Suppressor macrophage (primary cell): ENCODE measurements at places on chromosomes 12 and 14.
A peak's percentile ranks its signal among the peaks of the same experiment; 100 is the strongest.

DNA sequence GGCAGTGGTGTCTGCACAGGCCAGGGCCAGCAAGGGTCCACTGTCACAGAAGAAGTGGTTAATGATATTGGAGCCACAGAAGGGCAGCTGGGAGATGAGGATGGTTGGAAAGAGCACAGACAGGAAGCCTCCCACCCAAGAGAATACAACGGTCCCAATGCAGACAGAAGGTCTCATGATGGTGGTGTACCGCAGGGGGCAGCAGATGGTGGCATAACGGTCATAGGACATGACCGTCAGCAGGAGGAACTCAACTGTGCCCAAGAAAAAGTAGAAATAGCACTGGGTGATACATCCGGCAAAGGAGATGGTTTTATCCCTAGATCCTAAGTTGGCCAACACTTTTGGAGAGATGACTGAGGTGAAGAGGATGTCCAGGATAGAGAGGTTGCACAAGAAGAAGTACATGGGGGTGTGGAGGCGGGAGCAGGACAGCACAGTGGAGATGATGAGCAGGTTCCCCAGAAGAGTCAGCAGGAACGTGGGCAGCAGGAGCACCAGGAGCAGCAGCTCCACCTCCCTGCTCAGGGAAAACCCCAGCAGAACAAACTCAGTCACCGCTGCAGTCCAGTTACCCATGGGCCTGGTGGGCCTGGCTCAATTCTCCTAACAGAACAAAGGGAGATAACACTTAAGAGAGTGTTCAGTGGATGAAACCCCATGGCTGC lies 9.8 kb downstream of the OR6J1 start:
- peak; percentile 24 for DNase-seq

- no peak for DNase-seq
Measured at GRCh38 chr14:39446131-39446744, 14.0 kb upstream of the FBXO33 start.

DNA sequence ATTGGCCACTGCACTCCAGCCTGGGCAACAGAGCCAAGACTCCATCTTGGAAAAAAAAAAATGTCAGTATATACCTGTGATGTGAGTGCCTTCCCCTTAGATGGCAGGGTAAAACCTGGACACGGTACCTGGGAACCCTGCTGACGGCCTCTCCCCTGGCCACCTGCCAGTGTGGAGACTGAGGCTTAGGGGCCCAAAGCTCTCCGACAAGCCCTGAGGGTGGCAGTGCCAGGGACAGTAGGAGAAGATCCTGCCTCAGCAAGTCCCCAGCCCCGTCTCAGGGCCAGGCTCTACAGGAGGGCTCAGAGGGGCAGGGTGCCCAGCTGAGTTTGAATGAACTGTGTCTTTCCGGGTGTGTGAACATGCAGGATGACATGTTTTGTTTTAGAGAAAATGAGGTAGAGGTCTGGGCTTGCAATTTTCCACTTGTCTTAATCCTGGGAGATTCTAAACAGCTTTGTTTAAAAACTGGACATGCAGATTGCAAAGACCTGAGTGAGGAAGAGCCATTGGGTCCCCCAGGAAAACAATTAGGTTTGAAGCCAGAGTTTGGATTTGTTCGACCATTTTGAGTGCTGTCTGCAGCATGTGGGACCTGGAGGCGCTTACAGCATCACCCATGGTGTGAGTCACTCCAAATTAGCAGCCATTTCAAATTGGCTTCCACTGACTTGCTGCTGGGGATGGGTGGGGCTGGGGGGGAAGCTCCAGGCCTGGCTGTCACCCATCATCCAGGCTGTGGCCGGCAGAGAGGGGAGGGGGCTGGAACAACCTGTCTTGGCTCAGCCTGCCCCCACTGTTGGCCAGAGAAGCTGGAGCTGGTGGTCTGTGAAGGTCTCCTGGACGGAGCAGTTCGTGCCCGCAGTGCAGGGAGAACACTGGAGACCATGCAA lies 10.8 kb downstream of the TSPAN9 start:
- no peak for DNase-seq

GRCh38 chr12:111546758-111547383 lies 52.2 kb downstream of the ATXN2 start:
- DNase-seq, result no peak

- DNase-seq, result no peak
Measured at GRCh38 chr12:75917083-75917482, 114.5 kb downstream of the PHLDA1 start.

GRCh38 chr12:75881920-75882319 lies 149.7 kb downstream of the PHLDA1 start:
- no peak for DNase-seq

DNA sequence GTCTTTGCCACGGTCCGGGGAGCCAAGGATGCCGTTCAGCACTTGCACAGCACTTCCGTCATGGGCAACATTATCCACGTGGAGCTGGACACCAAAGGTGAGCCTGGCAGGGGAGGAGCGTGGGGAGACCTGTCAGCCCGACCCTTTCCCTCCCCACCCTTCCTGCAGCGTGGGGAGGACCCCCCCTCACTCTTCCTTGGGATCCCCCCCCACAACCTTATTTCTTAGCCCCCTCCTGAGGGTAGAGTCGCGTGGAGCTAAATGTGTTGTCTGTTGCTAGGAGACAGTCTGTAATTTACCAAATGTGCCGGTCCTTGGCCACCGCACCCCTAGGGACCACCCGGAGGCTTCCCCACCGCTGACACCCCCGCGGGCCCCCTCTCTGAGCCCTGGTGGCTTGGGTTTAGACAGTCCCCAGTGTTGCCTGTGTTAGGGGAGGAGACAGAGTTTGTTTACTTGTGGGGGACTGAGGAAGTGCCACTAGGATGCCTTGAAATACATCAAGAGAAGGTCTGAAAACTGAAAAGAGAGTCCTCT lies 2.3 kb downstream of the SETD1B start:
- DNase-seq, result no peak

- DNase-seq, result no peak
Measured at GRCh38 chr12:131250028-131250950, 296.6 kb downstream of the ADGRD1 start.

DNA sequence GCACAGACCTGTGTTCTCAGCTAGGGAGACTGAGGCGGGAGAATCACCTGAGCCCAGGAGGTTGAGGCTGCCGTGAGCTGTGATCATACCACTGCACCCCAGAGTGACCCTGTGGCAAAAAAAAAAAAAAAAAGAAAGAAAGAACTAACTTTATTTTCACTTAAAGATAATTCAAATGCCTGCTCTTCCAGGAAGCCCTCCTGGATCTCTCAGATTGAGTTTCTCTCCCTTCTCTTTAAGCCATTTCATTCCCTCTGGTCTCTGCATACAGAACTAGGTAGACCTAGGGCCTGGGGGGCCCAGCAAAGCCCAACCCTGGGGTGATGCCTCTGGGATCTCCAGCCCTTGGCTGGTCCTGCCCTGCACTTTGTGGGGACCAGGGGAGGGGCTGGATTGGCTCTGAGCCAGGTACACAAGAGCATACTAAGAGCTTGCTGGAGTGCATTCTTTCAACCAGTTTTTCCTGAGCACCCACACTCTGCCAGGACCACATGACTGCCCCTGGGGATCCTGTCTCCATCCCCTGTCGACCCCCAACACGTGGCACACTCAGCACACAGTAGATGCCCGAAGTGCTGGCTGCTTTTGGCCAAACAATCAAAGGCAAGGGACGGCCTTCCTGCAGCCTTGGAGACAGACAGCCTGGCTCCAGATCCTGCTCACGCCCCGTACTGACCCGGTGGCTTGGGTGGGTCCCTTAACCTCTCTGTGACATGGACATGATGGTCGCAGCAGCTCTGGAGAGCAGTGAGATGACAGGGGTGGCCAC lies 52.7 kb downstream of the CYP46A1 start:
- no peak for DNase-seq

DNA sequence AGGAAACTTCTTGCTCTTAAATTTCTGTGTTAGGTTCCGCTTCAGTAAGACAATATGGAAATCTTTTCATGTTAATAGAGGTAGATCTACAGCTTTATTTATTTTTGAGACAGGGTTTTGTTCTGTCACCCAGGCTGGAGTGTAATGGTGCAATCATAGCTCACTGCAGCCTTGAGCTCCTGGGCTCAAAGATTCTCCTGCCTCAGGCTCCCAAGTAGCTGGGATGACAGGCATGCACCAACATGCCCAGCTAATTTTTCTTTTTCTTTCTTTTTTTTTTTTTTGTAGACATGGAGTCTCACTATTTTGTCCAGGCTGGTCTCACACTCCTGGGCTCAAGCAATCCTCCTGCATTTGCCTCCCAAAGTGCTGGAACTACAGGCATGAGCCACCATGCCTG lies 70.1 kb downstream of the DAO start:
- no peak for DNase-seq

- DNase-seq, result no peak
Measured at GRCh38 chr14:41830714-41831406, 224.2 kb downstream of the LRFN5 start.

DNA sequence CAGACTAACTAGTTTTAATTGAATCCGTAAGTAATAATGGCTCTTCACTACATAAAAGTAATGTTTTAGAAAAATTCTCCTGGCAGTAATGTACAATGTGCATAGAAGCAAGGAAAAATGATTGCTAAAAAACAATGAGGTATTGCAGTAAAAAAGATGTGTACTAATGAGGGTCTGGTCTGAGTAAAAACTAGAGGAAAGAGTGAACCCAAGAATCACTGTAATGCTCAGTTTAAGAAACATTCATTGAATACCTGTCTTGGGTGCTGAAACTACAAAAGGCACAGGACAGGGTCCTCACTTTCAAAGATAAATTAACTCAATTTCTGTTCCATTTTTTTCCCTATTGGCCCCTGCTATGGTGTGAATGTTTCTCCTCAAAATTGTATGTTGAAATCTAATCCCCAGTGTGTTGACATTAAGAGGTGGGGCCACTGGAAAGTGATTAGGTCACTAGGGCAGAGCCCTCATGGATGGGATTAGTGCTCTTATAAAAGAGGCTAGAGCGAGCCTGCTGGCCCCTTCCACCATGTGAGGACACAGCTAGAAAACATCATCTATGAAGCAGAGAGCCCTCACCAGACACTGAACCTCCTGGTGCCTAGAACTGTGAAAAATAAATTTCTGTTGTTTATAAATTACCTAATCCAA lies 51.6 kb downstream of the RPS6KA5 start:
- DNase-seq, result peak; percentile 59

GRCh38 chr14:64012720-64013119 lies 159.9 kb downstream of the SYNE2 start:
- DNase-seq, result no peak

DNA sequence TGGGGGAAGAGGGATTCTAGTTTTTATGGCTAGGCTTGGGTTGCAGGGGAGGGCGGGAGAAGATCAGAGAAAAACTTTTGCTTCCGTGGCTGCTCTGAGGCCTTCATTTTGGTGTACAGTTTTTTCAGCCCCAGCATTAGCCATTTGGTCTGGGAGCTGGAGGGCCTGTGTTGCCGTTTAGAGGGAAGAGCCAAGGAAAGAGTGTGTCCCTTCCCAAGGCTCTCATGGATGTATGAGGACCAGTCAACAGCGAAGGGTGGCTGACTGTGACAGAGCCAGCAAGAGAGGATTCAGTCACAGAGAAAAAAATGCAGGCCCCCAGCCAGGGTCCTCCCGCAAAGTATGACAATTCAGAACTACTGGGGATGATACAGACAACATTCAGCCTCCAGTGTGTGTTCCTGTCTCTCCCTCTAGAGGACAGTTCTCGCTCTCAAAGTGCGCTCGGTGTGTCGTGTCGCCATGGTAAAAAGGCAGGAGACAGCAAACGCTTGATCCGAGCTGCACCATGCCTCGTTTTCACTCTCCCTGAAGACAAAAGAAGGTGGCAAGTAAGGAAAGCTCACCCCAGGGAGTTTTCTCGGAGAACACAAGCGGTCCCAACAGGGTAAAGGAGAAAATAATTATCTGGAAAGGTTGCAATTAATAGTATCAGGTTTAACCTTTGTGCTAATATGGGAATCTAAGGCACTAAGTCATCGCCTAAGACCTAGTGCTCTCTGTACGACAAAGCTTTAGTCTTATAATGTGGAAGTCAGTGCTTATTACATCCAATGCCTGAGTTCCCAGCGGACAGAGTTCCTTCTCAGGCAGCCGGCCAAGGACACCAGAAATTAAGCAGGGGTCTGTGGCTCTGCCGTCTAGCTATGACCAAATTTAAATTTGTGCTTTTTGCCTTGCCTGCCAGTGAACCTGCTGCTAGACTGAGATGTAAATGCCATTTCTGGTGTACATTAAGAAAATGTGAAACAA lies 157.3 kb upstream of the PLXNC1 start:
- no peak for DNase-seq

- DNase-seq, result peak; percentile 27
Measured at GRCh38 chr12:103691063-103691462, 104.0 kb downstream of the STAB2 start.

DNA sequence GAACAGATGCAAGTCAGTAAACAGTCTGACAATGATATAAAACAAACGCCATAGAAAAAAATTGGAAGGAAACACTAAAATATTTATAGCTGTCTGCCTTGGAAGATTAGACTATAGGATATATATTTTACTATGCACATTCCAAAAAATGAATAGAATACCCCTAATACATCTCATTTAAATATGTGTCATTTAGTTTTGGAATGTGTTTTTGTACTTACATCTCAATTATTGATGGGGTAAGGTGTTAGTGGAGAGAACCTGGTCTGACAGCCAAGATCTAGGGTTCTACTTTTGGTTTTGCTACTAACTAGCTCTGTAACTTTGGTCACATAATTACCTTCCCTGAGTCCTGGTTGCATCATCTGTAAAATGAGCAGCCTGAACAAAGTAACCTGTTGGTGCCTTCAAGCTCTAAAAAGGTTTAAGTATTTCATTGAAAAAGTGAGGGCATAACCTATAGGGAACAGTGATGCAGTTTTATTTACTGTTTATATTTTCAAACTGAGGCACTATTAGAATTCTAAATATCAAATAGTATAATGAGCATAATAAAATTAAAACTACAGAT lies 28.6 kb upstream of the SLC6A13 start:
- no peak for DNase-seq

GRCh38 chr12:2853626-2854025 lies 3.2 kb downstream of the TEX52 start:
- DNase-seq, result peak; percentile 79

GRCh38 chr12:64674367-64674922 lies 64.2 kb downstream of the RASSF3 start:
- DNase-seq, result no peak

DNA sequence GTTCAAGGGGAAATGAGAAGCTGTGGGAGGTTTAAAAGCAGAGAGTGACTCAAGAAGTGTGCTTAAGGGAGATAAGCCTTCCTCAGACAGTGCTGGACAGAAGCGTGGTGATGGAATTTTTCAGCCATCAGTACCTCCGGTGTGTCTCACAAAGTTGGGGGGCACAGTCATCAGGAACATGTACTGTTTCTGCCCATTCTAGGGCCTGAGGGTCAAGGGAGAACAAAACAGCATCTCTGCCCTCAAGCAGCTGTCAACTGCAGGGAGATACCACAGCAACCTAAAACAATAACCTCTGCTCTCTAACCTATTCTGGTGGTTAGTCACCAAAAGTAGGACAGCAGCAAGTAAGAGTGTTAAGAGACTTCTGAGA lies 2.0 kb upstream of the STON2 start:
- peak; percentile 70 for DNase-seq

- DNase-seq, result no peak
Measured at GRCh38 chr12:104526320-104526719, 69.6 kb downstream of the CHST11 start.

- no peak for DNase-seq
Measured at GRCh38 chr12:47824198-47824597, 4.5 kb upstream of the HDAC7 start.

GRCh38 chr12:6974180-6974579 lies 3.5 kb downstream of the EMG1 start:
- DNase-seq, result no peak
